ENCODE measurements at places on chromosomes 11 and 22.
A peak's percentile ranks its signal among the peaks of the same experiment; 100 is the strongest.

DNA sequence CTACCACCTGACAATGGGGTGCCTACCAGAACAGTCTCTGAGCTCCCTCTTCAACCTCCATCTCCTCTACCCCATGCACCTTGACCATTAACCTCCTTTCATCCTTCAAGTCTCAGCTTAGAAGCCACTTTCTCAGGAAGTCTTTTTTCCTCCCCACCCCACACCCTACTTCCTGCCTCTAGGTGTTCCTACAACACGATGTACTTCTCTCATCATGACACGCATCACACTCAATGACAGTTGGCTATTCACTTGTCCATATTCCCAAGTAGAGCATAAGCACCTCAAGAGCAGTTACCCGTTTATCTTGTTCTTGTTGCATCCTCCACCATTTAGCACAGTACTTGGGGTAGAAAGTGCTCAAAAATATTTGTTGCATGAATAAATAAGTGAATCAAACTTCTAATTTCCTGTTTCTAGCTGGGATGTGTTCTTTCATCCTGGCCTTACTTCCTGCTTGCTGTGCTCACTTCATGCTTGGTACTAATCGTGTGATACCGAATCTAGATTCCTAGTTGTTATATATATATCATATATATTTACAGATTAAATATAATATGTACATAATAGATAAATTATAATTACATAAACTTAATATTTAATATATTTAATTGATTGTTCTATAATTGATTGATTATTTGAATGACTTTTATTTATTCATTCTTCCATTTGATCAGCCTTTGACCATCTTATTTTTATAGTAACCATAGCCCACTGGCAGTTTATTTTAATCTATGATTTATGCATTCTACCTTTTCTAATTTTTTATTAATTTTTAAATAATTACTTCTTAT, 177.5 kb upstream of the TMEM45B start:
- DNase-seq, result no peak

DNA sequence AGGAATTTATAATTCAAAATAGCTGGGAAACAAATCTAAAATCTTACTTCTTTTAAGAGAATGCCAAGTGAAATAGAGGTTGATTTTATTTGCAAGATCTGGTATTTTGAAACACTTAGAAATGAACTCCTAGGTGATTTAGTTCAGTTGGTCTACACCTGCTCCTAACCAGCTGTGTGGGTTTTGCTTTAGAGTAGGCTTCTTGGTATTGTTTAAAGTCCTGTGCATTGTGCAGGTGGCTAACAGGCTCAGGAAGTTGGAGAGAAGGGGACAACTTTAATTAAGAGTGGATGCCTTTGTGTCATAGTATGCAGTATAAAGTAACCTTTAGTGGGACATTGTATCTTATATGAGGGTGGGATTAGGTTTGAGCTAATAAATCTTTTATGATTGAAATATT, 4.1 kb upstream of the RAG2 start:
- no peak for DNase-seq

GRCh38 chr22:50628543-50629134, 687 bp upstream of the ARSA start:
- peak; percentile 20 for DNase-seq

- no peak for DNase-seq
Observed at GRCh38 chr22:44206330-44206645, 25.6 kb downstream of the PARVG start.

DNA sequence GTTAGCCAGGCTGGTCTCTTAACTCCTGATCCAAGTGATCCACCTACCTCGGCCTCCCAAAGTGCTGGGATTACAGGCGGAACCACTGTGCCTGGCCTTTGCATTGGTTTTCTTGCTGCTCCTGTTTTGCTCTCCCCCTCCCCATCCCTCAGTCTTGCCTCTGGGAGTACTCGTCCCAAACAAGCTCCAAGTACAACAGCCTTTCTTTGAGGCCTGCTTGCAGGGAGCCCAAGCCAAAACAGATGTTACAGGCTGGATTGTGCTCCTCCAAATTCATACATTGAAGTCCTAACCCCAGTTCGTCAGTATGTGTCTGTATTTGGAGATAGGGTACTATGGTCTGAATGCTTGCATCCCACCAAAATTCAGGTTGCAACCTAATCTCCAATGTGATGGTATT, 8.6 kb downstream of the IGLL1 start:
- no peak for DNase-seq

DNA sequence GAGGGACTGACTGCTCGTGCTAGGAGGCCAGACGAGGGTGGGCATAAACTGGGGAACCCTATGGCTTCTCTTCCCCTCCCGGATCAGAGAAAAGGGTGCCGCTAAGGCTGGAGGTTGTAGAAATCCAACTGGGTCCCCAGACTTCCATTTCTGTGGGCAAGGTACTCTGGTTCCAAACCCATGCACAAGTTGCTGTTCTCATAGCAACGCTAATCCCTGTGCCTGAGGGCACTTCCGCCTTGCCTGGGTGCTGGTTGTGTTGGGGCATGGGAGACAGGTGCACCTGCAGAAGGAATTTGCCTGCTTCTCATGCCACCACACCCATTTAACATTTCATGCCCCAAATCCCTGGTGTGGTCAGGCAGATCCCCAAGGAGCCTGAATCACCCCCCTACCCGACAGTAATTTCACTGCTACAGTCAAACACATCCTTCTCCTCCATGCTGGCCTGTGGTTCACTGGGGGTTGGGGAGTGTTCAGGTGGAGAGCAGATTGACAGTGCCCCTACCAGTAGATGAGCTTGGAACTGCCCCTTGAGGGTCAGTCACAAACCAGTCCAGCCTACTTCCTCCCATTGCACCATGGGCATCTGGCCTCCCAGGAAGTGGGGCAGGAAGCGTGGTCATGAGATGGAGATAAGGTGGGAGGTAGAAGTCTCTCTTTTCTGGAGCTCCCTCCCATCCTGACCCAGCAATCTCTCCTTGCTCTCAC, 1.2 kb downstream of the C2CD2L start:
- peak; percentile 50 for DNase-seq

- no peak for DNase-seq
Observed at GRCh38 chr22:32721328-32722180, 80.0 kb upstream of the TIMP3 start.

GRCh38 chr11:64788321-64789215, 10.2 kb upstream of the SF1 start:
- no peak for DNase-seq

GRCh38 chr22:43890901-43891331, 897 bp downstream of the PNPLA5 start:
- DNase-seq, result no peak

All from stimulated activated CD4-positive, alpha-beta T cell treated with anti-CD3 and anti-CD28 coated beads, Interleukin-2, amount 100 ng/mL, for 24 hours (primary cell).